ENCODE measurements at places on chromosomes 1 and 21.

- no peak for DNase-seq
These were observed 57.9 kb downstream of the FHAD1 start for GRCh38 chr1:15304708-15305467.

- DNase-seq = no peak
These were observed 40.0 kb downstream of the FCRL5 start for GRCh38 chr1:157512036-157512969.

DNA sequence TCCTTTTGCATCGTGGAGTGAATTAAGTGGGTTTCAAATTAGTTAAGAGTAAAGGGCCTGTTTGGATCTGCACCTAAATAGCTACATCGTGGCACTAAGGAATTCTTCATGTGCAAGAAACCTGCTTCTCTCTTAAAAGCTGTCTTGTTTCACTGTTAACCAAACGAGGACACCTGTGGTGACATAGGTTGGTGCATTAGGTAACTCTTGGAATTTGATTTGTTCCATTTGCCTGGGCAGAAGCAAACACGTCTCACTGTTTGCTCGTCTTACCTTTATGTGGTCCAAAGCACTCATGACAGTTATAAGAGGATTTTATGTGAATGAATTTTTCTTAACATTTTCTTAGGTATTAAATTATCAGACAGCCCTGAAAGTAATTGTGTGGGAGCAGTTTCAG is 60.9 kb downstream of the PRDM2 start:
- no peak for DNase-seq

- no peak for DNase-seq
These were observed 29.6 kb upstream of the C1orf87 start for GRCh38 chr1:60103186-60103585.

GRCh38 chr1:184143449-184143848 is 91.9 kb downstream of the TSEN15 start:
- no peak for DNase-seq

GRCh38 chr1:99397029-99397428 is 132.7 kb downstream of the PLPPR4 start:
- no peak for DNase-seq

DNA sequence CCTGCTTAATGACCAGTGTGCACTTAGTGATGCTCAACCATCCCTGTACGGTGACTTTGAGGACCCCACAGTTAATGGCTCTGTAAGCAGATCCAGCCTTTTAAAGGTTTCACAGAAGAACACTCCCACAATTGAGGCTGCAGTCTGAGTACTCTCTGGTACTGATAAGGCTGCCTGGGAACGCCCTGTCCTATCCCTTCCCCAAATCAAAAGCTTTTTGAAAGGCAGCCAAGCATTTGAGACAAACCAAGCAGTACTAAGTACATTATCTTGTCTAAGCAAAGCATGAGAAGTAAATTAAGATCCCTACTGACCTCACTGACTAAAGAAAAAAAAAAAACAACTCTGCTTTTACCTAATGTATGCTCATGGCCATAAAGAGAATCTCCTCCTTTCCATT is 60.7 kb downstream of the SH3GLB1 start:
- no peak for DNase-seq

GRCh38 chr1:42779725-42780124 is 5.1 kb upstream of the TMEM269 start:
- no peak for DNase-seq

DNA sequence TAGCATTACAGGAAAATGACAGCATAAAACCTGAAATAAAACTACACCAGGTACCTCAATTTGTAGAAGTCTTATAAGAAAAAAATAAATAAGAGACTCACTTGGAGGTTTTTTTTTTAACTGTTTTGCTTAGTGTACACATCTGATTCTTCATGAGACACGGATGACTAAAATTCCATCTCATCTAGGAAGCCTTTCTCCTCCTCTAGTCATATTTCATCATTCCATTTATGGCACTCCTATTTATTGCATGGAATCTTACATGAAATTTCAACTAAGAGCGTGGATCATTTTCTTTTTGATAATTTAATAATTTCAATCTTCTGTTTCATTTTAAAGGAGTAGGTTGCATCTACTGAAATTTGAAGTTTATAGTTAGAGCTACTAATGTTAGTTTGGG is 1.6 kb upstream of the PTGS2 start:
- peak; percentile 32 for DNase-seq

- DNase-seq = no peak
These were observed 1.2 kb upstream of the IFI44L start for GRCh38 chr1:78619032-78619431.

GRCh38 chr1:3673381-3674099 is 21.2 kb downstream of the TP73 start:
- DNase-seq = no peak

- no peak for DNase-seq
These were observed 235.9 kb upstream of the DMRTA2 start for GRCh38 chr1:50659107-50659662.

DNA sequence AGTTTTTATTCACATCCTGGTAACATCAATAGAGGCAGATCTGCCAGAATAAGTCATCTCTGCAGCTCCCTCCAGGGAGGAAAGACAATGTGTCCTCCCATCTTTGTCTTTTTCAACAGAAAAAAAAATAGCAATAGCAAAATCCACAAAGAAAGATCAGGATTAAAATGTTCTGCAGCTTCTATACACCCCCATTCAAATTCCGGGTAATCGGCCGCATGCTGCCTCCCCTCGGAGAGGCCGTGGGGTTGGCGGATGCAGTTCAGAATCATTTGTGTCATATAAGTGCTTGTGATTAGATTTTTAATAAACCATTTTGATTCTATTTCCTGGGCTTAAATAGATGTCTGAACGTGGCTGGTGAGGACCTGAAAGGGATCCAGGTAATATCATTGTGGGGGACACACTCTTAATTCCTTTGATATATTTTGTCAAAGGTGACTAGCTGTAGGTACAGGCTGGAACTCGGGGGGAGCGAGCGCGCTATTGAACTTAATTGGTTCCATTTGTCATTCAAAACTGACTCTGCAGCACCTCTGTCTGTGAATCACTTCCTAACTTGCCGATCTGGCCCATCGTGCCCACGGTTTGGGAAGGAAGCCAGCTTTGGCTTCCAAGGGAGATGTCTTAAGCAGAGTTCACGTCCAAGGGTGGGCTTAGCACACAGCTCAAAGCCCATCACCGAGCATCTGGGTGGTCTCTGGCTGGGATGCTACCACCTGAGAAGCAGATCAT is 85.6 kb upstream of the ARHGEF16 start:
- peak; percentile 32 for DNase-seq

GRCh38 chr1:86503406-86504136 is 34.8 kb downstream of the CLCA1 start:
- DNase-seq = no peak

- DNase-seq = no peak
These were observed 2.8 kb upstream of the HAPLN2 start for GRCh38 chr1:156616463-156616862.

Data from fibroblast of skin of left quadriceps (primary cell).